ENCODE measurements at places on chromosomes 4 and X. TPM values are rescaled to one million over a fixed set of nuclear protein-coding genes. Genes with fewer than 3 reads are reported as not detected.

- DNase-seq = no peak
Observed at GRCh38 chr4:152817331-152817730, 37.6 kb downstream of the ARFIP1 start.

DNA sequence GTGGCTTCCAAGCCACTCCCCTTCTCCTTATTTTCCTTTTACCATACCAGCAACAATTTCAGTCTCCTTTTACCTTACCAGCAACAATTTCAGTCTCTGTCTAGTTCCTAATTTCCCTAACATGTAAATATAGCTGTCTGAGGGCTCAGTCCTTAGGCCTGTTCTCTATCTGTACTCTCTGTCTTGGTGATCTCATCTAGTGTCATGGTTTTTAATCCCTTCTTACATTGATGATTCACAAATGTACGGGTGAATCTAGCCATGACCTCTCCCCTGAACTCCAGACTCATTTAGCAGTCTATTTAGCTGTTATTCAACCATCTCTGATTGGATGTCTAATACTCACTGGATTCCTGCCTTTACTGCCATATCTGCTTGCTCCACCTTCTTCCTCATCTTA, 7.2 kb downstream of the IL15 start:
- no peak for DNase-seq

Gene DMP1
- not detected for total RNA-seq

Gene MND1
- total RNA-seq = 1.0 TPM

DNA sequence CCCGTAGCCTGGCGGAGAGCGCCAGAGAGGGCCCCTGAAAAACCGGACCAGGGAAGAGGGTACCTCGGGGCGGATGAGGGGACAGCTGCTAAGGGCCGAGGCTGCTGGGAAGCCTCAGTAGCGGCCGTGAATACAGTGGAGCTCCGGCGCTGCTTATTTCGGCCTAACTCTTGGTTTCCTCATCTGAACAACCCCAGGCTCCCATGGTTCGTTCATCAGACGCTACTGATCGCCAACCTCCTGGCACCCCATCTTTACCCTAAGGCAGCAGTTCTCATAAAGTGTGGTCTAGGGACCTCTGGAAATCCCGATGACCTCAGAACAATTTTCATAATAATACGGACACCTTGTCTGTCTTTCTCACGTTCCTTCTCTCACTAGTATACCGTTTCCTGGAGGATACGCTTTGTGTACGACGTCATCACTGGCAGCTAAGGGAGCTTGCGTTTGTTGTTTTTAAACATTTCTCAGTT, 645 bp upstream of the RAB28 start:
- DNase-seq = no peak

Data from uterus (tissue), 4 donors.